Nephron progenitor cell (in vitro differentiated cells): ENCODE measurements at places on chromosomes 13 and 19.

DNA sequence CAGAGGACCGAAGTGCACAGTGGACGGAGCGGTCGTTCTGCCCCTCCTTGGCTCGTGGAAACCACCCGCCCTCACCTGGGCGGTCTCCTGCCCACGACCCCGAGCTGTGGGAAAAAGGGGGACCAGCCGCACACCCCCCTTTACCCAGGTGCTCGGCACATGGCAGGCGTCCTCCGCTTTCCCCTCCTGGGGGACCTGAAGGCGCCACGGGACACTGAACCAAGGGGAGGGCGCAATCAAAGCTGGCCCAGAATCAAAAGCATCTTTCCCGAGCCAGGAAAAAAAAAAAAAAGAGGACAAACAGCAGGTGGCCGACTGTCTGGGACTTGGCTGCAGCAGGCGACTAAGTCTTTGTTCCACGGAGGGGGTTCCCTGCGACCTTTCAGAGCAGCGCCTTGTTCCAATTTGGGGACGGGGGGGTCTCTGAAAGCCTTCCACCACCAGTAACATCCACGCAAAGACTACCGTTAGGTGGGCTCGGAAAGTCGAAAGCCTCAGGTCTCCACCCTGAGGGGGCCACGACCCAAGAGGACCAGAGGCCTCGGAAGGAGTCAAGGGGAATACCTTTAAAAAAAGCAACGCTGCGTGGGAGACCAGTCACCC lies 1.1 kb downstream of the MBD3 start:
- H3K4me3 ChIP-seq, result peak overlapping the region; percentile 91
- peak overlapping the region; percentile 99 for H3K27ac ChIP-seq
- H3K4me1 ChIP-seq, result peaks cover 32% of the 10 kb centered on the region
- no peak for DNase-seq

DNA sequence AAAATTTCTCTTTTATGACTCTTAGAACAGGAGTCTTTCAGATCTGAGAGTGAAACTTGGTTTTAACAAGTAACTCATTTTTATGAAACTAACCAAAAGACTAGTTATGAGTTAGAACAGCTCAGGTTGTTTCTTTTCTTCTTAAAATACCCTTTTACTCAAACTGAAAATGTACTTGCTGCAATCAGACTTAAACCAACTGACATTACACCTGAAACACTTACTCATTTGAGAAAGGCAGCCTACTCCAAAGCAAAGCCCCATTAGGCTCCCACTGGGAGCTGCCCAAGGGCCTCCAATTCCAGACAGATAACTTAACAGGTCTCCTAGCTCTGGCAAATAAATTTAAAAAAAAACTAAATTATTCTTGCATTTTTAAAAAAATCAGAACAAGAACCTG lies 3.6 kb downstream of the FOXO1 start:
- H3K4me1 ChIP-seq, result peaks cover 46% of the 10 kb centered on the region
- peaks cover 41% of the 10 kb centered on the region for H3K27me3 ChIP-seq
- peaks cover 6% of the 10 kb centered on the region for H3K36me3 ChIP-seq
- no peak overlapping the region for H3K27ac ChIP-seq
- no peak for DNase-seq

DNA sequence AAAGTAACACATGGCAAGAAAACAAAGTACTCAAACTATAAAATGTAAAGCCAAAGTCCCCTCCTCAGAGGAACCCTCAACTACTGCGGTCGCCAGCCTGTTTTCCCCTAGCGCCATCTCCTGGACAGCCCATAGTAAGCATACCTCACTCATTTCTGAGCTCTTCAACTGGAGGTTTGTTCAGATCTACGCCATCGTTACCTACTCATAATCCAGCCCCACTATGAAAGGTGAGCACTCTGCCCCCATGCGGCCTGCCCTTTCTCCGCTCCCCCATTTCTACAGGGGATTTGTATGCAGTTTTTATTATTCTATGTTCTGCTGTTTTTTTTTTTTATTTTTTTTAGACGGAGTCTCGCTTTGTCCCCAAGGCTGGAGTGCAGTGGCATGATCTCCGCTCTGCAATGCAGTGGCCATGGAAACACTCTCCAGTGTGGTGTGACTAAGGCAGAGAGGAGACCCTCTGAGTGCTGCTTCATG lies 26.2 kb downstream of the OPA3 start:
- H3K4me1 ChIP-seq, result peaks cover 18% of the 10 kb centered on the region
- no peak overlapping the region for H3K4me3 ChIP-seq
- H3K27me3 ChIP-seq, result peaks cover 11% of the 10 kb centered on the region
- peaks cover 5% of the 10 kb centered on the region for H3K36me3 ChIP-seq
- DNase-seq, result peak; percentile 60

DNA sequence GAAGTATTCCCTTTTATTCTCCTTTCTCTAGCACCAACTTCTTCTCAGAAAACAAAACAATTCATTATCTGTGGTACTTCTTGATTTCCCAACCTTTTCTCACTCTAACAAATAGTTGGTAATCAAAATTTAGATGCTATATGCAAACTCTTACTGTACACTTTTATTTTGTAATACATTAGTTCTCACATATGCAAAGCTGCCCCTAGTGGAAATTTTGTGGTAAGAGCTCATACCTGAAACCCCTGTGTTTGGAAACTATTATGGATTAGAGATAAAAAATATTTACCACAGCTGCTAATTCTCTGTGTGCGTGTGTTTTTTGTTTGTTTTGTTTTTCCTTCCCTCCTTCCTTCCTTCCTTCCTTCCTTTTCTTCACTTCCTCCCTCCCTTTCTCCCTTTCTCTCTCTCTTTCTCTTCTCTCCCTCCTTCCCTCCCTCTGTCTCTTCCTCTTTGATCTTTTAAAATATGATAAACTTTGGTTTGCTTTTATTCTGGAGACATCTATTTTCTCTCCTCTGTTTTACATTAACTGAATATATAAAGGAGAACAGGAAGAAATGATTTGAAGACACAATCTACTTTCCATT lies 537.4 kb downstream of the SLITRK6 start:
- no peaks in the 10 kb centered on the region for H3K36me3 ChIP-seq
- no peaks in the 10 kb centered on the region for H3K27me3 ChIP-seq
- DNase-seq, result no peak
- H3K4me1 ChIP-seq, result peaks cover 18% of the 10 kb centered on the region
- H3K27ac ChIP-seq, result no peak overlapping the region
- no peak overlapping the region for H3K4me3 ChIP-seq

DNA sequence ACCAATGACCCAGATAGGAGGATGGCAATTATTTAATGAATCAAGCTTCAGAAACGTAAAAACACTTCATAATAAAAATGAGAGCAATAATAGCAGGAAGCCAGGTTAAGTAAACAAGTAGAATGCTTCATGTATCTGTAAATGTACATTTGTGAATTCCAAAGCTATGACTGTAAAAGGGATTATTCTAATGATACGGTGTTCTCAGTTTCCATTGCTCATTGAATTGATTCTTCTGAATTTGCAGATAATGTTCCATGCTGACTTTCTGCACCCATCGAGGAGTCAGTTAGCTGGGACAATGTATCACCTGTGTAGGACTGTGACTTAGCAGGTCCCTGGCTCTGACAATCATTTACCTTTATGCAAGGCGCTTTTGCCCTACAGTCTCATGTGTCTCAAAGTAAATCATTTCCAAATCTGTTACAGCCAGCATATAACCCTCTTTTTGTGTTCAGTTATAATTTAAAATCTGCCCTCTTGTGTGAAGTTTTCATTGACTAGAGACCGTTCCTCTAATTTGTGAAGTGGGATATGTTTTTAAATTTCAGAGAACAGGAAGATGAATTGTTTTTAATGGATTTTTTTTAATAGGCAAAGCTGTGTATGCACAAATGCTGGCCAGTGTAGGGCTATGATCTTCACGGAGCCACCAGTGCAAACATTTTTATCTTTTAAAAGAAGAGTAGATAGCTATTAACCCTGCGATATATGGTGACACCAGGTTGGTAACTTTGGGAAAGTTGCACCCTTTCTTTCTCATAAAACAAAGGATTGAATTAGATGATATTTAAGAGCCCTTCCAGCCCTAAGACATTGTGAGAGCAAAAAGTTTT lies 267.1 kb downstream of the KLF5 start:
- H3K27ac ChIP-seq, result no peak overlapping the region
- no peak overlapping the region for H3K4me3 ChIP-seq
- H3K4me1 ChIP-seq, result peaks cover 12% of the 10 kb centered on the region
- no peaks in the 10 kb centered on the region for H3K27me3 ChIP-seq
- no peak for DNase-seq

- peaks cover 15% of the 10 kb centered on the region for H3K4me1 ChIP-seq
- peaks cover 3% of the 10 kb centered on the region for H3K27me3 ChIP-seq
- no peak overlapping the region for H3K4me3 ChIP-seq
- H3K27ac ChIP-seq, result no peak overlapping the region
These were observed 32.4 kb downstream of the EPSTI1 start for GRCh38 chr13:42959615-42960014.

DNA sequence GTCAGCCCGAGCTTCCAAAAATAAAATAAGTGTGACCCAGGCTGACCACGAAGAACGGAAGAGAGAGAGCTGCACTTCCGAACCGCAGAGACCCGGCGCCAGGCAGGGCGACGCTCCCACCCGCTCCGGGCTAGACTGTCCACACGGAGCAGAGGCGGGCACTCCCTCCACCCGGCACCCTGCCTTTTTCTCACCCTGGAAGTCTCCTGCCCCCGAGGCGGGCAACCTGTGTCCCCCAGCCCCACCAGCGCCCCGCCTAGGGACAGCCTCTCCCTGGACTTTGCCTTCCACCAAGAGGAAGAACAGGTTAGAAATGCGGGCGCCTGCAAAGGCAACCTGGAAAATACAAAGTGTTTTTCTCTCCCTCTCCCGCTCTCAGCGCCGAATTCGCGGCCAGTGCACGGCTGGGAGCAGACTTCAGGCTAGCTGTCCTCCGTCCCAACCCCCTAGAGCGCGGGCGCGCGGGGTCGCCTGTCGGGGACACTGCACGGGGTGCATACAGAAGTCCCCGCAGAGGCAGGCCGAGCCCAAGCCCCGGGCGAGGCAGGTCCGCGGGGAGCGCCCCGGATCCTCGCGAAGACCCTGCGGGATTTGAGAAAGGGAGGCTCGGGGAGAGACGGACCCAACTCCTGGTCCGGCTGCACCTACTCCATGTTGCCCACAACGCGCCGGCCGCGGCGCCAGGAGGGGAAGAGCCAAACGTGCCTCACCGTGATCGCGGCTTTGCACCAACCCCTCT lies 845 bp downstream of the SPRY2 start:
- no peak overlapping the region for H3K27ac ChIP-seq
- DNase-seq, result peak; percentile 50
- no peaks in the 10 kb centered on the region for H3K27me3 ChIP-seq
- H3K36me3 ChIP-seq, result peaks cover 21% of the 10 kb centered on the region
- no peak overlapping the region for H3K4me3 ChIP-seq

- peaks cover 20% of the 10 kb centered on the region for H3K27me3 ChIP-seq
- no peak overlapping the region for H3K4me3 ChIP-seq
- no peak for DNase-seq
- peaks cover 9% of the 10 kb centered on the region for H3K4me1 ChIP-seq
- H3K36me3 ChIP-seq, result no peaks in the 10 kb centered on the region
These were observed 19.4 kb upstream of the DHRS12 start for GRCh38 chr13:51823359-51823758.

GRCh38 chr13:100364591-100364990 lies 224.0 kb downstream of the GGACT start:
- no peak overlapping the region for H3K4me3 ChIP-seq
- H3K4me1 ChIP-seq, result no peaks in the 10 kb centered on the region
- no peaks in the 10 kb centered on the region for H3K27me3 ChIP-seq
- H3K27ac ChIP-seq, result no peak overlapping the region
- DNase-seq, result no peak
- peaks cover 35% of the 10 kb centered on the region for H3K36me3 ChIP-seq

- no peaks in the 10 kb centered on the region for H3K27me3 ChIP-seq
- H3K4me3 ChIP-seq, result no peak overlapping the region
- H3K36me3 ChIP-seq, result peaks cover 51% of the 10 kb centered on the region
- DNase-seq, result no peak
- peak overlapping the region; percentile 87 for H3K27ac ChIP-seq
These were observed 49.4 kb downstream of the KLF2 start for GRCh38 chr19:16373989-16374388.

- H3K27ac ChIP-seq, result no peak overlapping the region
- H3K4me1 ChIP-seq, result peaks cover 54% of the 10 kb centered on the region
- no peak overlapping the region for H3K4me3 ChIP-seq
- H3K27me3 ChIP-seq, result no peaks in the 10 kb centered on the region
- peaks cover 19% of the 10 kb centered on the region for H3K36me3 ChIP-seq
These were observed 243.5 kb downstream of the RGCC start for GRCh38 chr13:41700790-41701310.

- no peaks in the 10 kb centered on the region for H3K4me1 ChIP-seq
- no peak for DNase-seq
- peaks cover 34% of the 10 kb centered on the region for H3K36me3 ChIP-seq
- no peak overlapping the region for H3K27ac ChIP-seq
These were observed 102.8 kb downstream of the KATNAL1 start for GRCh38 chr13:30204564-30204963.

DNA sequence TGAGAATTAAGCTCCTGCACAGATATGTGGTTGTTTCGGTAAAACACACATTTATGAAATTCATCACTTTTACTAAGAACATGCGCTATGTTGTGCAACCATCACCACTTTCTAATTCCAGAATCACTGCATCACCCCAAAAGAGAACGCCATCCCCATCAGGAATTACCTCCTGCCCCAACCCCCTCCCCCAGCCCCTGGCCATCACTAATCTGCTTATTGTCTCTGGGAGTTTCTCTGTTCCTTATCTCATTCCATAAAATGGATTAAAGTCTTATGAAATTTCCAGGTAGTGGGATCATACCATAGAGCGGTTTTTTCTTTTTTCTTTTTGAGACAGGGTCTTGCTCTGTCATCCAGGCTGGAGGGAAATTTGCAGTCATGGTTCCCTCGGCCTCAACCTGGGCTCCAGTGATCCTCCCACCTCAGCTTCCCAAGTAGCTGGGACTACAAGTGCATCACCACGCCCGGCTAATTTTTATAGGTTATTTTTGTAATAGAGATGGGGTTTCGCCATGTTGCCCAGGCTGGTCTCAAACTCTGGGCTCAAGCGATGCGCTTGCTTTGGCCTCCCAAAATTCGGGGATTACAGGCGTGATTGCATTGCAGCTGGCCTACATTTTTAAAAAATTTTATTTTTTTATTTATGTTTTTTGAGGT lies 3.5 kb downstream of the ZSCAN5B start:
- no peak overlapping the region for H3K27ac ChIP-seq
- no peak overlapping the region for H3K4me3 ChIP-seq
- no peaks in the 10 kb centered on the region for H3K36me3 ChIP-seq
- no peak for DNase-seq
- H3K4me1 ChIP-seq, result peaks cover 5% of the 10 kb centered on the region

DNA sequence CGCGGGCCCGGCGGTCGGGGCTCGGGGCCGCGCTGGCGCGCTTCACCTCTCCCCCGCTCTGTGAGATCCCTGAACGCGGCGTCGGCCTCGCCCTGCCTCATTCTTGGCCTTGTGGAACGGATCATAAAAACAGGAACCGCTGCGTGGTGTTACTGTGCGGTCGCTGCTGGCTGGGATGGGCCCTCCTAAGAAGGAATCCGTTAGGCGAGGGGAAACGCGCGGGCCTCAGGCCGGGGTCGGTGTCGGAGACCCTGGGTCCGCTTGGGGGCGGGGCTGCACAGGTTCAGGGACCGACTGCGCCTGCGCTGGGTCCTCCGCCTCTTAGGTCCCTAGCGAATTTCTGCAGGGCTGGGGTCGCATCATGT lies 381 bp downstream of the CKAP2 start:
- peak overlapping the region; percentile 88 for H3K4me3 ChIP-seq
- peak; percentile 95 for DNase-seq
- peaks cover 8% of the 10 kb centered on the region for H3K27me3 ChIP-seq
- peaks cover 44% of the 10 kb centered on the region for H3K36me3 ChIP-seq
